Fibroblast of skin of scalp (primary cell): ENCODE measurements at places on chromosomes 16 and 17.

GRCh38 chr17:75908201-75908600 is 3.5 kb upstream of the MRPL38 start:
- peak; percentile 35 for DNase-seq

GRCh38 chr16:81385031-81385756 is 59.4 kb upstream of the CMIP start:
- DNase-seq = no peak

DNA sequence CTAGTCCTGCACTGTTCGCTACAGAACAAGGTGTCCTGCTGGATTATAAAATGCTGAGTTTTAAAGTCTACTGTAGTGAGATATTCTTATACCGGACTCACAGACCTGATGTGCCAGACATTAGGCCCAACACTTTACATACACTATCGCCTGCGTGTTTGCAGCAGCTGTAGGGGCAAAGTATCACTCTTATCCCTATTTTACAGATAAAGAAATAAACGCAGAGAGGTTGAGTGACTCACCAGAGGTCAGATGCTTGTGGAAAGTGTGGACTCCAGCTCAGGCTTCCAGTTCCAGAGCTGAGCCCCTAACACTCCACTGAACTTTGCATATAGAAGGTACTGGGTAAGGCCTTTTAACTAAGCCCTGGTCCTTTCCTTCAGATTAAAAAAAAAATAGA is 47.4 kb downstream of the PLXDC1 start:
- no peak for DNase-seq

GRCh38 chr16:31020536-31020935 is 10.1 kb upstream of the STX1B start:
- no peak for DNase-seq

DNA sequence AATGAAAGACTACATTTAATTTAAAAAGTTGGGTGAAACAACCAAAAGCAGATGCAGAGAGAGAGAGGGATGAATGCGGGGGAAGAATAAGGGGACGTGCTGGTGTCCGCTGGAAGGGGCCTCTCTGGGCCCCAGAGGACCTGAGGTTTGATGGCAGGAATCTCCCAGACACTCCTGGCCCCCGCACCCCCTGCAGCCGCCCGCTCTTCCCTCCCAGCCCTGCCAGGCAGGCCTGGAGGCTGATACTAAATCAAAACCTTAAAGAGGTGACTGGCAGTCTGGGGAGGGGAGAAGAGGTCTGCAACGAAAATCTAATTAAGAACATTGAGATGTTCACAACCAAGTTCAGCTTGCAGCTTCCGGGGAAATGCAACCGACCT is 2.4 kb downstream of the FOXL1 start:
- no peak for DNase-seq

- no peak for DNase-seq
Observed at GRCh38 chr16:30888856-30889499, 4.9 kb downstream of the BCL7C start.

- DNase-seq = peak; percentile 16
Observed at GRCh38 chr16:26281381-26282110, 589.8 kb downstream of the HS3ST4 start.

GRCh38 chr16:1188432-1189189 is 35.7 kb downstream of the CACNA1H start:
- peak; percentile 45 for DNase-seq
